Left colon (tissue), 2 donors: ENCODE measurements at places on chromosomes 16 and 17. TPM values are rescaled to one million over a fixed set of nuclear protein-coding genes. Genes with fewer than 3 reads are reported as not detected.

Gene KRTAP4-3
- not detected for total RNA-seq

Gene RETREG3
- 49.0 TPM for total RNA-seq

Gene DPEP3
- not detected for total RNA-seq

Gene CPHXL2
- not detected for total RNA-seq

Gene CCDC200
- total RNA-seq, result not detected

Gene KCNH4
- total RNA-seq, result 0.06 TPM

Gene EVPLL
- total RNA-seq, result 0.22 TPM

Gene CCL18
- 1.2 TPM for total RNA-seq

Gene YWHAE
- total RNA-seq, result 446 TPM

Gene PKD1
- total RNA-seq, result 76.7 TPM

Gene KRTAP2-3
- not detected for total RNA-seq

Gene PIGL
- 53.4 TPM for total RNA-seq

Gene CHST5
- 115 TPM for total RNA-seq

Gene PNMT
- 1.0 TPM for total RNA-seq

Gene MYOCD
- 2.1 TPM for total RNA-seq

Gene ZDHHC1
- total RNA-seq, result 12.5 TPM

Gene NAA38
- total RNA-seq, result 49.7 TPM

DNA sequence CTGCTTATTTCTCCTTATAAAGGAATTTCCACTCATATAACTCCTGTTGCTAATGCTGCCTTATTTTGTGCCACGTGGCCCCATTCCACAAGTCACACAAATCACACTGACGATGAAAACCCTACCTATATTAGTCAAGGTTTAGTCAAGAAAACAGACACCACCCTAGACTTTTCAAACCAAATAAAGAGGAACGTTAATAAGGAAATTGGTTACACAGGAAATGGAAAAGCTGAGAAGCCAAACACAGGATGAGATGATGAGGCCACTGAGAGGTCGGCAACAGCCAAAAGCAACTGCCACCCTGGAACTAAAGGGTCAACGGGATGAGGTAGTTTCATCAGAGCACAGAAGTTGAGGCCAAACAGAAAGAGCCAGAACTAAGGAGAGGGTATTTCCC is 47.3 kb upstream of the ALOX12 start:
- no peak for DNase-seq

- DNase-seq, result no peak
These were observed 8.2 kb downstream of the UBE2O start for GRCh38 chr17:76444518-76445311.

DNA sequence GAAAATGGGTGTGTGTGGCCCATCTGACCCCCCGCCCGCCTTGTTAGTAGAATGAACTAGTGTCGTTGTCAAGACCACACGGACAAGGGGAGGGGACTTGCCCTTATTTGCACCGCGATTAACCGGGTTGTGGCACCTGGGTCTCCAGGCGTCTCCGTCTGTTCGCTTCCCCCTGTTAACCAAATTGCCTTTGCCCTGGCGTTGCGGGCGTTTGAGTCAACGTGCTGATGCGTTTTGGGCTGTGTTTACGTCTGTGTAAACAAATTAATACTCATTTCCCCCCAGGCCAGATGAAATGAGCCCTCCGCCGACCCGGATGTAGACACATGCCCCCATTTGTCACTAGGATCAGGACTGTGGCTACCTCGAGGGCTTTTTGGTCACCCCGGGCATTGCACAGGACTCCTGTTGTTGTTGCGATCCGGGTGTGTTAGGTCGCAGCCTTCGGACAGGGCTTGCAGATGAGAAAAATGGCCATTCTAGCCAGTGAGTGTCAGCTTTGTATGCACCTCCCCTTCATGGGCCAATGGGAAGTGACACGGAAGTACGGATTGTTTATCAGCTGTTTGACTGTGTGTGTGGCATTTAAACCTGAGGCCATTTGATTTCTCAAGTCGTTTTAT is 906 bp downstream of the RBL2 start:
- peak; percentile 84 for DNase-seq

- DNase-seq, result no peak
These were observed 29.5 kb downstream of the METTL16 start for GRCh38 chr17:2482218-2482617.

DNA sequence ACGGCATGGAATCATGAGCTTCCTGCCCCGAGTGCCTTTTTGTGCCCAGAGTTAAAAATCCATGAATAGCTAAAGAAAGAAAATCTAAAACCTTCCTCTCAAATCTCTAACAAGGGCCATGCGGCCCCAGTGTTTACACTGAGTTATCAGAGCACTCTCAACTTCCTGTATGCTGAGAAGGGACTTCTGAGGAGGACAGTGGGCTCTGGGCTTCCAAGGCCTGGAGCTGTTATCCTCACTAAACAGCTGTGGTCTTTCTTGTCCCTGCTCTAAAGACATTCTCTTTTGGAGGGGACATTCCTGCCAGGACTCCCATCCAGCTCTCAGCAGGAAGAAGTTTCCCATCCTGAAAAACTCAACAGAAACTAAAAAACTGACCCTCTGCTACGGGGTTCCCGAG is 135.6 kb downstream of the AATF start:
- DNase-seq, result no peak

DNA sequence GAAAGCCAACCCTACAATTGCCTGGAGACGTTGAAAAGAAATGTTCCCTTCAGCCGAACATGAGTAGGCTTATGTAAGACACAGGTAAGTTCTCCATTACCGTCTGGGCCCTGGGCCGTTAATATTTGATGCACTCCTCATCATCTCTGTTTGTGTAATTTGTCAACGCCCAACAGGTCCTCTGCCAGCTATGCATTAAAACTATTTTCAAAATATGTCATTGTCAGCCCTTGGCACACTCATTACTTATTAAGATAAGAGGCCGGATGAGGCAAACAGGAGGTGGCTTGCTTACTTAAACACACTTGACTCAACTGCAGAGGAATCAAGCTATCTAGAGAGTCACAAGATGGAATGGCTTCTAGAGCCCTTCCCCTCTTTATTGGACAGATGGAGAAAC is 544.9 kb downstream of the TOX3 start:
- DNase-seq, result no peak

DNA sequence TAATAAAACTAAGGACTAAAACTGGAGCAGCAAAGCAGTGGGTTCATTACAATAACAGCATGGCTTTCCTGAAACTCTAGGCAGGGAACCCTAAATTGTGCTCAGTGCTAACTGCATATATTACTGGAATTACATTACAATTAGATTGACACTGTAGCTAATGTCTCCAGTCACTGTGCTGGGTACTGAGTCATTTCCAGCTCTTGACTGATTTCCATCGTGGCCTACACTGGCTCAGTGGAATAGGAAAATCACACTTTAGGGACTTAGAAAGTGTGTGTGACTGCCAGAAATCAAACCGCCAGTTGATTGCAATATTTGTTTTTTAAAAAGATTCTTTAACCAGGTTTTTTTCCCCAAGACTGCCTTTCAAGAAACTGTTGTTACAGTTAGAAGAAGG is 1447.4 kb upstream of the GOT2 start:
- no peak for DNase-seq

DNA sequence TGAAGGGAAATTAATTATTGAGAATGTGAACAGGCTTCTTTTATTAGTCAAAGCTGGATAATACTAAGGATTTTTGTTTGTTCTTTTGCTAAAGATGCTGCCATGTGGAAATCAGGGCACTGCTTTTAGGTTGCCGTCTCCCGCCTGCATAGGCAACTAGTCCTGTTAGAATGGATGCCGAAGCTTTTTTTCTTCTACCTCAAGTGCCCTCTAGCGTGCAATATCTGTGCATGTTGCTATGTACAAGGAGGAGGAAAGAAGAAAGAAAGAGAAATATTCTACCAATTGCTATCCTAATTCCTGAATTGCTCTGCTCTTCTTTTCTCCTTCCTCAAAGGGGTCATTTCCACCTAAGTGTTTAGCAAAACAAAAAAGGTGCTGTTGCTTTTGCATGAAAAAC is 5.2 kb upstream of the CDH8 start:
- no peak for DNase-seq

GRCh38 chr17:58156839-58157803 is 8.9 kb downstream of the OR4D1 start:
- DNase-seq, result no peak

GRCh38 chr16:50386774-50387173 is 18.0 kb upstream of the BRD7 start:
- DNase-seq, result no peak

GRCh38 chr17:50533185-50533584 is 650 bp downstream of the EPN3 start:
- DNase-seq, result no peak

GRCh38 chr16:11050536-11050935 is 106.2 kb downstream of the CLEC16A start:
- no peak for DNase-seq

DNA sequence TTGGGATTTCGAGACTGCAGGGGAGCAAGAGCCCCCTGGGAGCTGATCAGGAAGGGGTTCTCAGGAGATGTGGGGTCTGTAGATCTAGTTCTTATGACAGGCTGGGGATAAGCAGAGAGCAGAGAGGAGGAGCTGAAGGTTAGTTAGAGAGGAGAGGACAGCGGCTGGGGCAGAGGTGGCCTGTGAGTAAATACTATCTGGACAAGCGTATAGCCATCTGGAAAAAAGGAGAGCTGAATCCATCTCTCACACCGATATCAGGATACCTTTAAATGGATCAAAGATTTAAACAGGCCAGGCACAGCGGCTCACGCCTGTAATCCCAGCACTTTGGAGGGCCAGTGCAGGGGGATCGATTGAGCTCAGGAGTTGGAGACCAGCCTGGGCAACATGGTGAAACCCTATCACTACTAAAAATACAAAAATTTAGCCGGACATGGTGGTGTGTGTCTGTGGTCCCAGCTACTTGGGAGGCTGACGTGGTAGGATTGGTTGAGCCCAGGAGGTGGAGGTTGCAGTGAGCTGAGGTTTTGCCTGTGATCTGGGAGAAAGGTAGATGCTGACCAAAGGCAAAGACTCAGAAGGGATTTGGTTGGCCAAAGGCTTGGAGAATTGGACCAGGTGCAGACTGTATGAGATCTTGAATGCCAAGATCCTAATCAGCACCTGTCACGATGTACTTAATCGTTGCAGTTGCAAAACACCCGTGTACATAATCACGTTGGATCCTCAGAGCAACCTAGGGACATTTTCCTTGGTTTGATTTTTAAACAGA is 18.9 kb upstream of the SLC25A19 start:
- DNase-seq, result no peak

GRCh38 chr17:75904749-75905521 is at the start of gene MRPL38:
MRPL38 (minus strand) TSS chr17:75904884; CDS start chr17:75904875, 9 bp downstream.
- DNase-seq, result peak; percentile 94

- no peak for DNase-seq
These were observed 74.0 kb upstream of the HLF start for GRCh38 chr17:55190748-55191147.

DNA sequence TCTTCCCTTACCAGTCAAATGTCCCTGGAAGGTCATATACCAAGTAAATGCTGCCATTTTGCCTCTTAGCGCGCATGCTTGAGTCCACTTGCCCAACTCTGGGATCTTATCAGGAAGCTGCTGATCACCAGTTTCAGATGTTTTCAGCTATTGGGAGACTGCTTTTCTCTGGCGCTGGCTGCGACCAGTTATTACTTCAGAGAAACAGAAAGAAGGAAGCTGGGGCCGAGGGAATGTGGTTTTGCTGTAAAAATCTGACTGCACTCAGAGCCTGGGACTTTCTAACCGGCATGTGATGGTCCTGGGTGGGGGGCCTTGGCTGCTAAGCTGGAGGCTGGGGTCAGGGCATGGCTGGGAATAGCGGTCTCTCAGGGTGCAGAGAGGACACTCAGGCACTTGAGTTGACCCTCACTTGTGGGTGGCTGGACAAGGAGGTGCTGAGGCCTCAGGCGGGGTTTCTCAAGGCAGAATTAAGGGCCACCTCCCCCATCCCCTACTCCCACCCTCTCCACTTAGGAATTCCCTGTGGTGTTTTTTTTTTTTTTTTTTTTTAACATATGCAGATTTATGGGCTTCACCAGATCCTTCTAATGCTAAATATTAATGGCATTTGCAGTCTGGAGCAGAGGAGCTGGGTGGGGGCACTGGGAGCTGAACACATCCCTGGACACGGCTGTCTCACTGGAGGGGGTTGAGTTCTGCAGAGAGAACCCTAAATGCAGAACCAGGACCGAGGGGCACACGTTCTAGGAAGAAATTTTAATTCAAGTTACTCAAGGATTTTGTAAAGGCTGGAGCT is 145.8 kb downstream of the CYLD start:
- no peak for DNase-seq

DNA sequence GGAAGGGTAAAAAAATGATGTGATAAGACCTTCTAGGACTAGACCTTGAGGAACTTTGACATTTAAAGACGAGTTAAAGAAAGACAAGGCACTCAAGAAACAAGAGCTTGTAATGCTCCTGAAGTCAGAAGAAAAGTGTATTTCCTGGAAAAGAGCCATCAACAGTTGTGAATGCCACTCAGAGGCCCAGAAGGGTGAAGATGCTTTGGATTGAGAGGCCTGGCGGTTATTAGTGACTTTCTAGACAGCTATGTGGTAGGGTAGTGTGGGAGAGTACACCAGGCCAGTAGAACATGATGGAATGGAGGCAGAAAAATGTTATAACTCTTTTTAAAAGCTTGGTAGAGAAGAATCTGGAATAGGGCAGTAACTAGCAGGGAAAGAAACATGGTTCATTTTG is 34.1 kb upstream of the ANKFN1 start:
- no peak for DNase-seq

DNA sequence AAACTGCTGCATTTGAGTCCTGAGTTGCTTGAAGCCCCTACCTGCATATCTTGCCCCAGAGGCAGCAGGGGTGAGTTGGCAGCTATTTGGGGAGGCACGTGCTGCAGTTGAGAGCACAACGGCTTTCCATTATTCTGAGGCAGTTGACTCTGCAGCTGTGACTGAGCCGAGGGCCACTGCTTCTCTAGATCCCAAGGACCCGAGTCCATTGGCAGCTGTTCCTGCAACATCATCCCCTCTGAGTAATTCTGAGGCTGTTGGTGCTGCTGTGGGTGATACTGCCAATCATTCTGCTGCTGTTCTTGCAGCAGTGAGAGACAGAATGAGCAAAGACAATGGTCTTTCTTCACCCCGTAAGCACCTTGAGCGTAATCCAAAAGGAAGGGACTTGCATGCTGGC is 12.7 kb downstream of the TERF2IP start:
- DNase-seq, result no peak

DNA sequence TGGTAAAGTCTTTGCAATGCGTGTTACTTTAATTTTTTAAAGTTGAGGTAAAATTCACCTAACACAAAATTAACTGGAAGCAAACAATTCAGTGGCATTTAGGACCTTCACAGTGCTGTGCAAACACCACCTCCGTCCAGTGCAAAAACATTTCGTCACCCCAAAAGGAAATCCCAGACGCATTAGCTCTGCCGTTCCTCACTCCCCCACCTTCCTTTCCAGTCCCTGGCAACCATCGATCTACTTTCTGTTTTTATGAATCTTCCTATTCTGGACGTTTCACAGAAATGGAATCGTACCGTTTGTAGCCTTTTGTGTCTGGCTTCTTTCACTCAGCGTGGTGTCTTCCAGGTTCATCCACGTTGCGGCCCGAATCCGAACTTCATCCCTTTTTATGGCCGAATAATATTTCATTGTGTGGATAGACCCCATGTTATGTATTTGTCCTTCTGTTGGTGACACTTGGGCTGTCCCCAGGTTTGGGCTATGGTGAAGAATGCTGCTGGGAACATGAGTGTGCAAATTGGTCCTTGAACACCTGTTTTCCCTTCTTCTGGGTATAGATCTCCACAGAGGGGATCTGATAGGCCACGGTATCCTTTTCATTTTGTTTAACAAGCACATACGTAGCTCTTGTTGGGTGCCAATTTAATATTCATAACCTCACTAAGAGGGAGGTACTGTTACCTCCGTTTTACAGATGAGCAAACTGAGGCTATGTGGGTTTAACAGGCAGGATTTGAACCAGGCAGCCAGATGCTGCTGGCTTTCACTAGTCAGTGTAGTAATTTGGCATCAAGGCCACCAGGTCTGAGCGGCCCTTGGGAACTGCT is 232.0 kb upstream of the GSE1 start:
- no peak for DNase-seq

- DNase-seq, result no peak
These were observed 227.8 kb downstream of the CCDC182 start for GRCh38 chr17:57517273-57517631.
